Kidney glomerular epithelial cell (primary cell): ENCODE measurements at places on chromosomes 2 and 18.

GRCh38 chr18:37460604-37461003, 105.0 kb downstream of the CELF4 start:
- DNase-seq = no peak

DNA sequence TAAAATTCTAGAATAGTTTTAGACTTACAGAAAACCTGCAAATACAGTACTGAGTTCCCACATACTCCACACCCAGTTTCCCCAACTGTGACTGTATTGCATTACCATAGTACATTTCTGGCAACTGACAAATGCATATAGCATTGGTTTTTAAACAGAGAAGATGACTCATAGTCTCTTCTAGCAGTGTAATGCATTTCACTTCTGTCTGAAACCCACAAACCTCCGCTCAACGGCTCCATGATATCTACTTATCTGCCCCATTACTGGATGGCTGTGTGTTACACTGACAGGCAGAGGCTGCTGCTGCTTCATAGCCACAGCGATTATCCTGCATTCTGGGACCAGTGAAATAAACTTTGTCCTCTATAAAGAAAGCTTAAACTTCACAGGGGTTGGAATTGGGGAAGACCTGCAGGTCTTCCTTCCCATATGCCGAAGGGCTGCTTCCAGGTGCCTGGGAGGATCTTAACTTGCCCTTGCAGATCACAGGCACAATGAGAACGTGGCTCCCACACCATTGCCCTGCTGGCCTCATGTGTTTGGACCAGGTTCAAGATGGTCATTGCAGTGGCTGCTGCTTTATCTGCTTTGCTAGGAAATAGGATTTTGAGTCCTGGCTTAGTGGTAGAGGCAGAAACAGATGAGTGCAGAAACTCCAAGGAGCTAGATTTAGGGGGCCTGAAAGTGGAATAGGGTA, 742.6 kb upstream of the HS6ST1 start:
- DNase-seq = no peak

DNA sequence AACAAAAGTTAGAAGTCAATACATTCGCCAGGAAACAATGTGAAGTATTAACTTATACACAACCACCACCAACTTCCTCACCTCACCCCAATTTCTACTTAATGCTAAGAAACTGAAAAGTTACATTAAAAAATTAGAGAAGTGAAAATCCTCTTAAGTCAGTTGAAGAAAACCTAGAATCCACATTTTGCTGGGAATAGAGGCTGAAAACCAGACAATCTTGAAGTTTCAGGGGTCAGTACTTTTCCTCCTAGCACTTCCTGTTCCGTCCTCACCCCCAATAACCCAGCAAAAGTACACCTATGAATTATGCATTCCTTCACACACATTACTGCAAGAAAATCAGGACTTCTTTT, 6.3 kb downstream of the YES1 start:
- DNase-seq = no peak

DNA sequence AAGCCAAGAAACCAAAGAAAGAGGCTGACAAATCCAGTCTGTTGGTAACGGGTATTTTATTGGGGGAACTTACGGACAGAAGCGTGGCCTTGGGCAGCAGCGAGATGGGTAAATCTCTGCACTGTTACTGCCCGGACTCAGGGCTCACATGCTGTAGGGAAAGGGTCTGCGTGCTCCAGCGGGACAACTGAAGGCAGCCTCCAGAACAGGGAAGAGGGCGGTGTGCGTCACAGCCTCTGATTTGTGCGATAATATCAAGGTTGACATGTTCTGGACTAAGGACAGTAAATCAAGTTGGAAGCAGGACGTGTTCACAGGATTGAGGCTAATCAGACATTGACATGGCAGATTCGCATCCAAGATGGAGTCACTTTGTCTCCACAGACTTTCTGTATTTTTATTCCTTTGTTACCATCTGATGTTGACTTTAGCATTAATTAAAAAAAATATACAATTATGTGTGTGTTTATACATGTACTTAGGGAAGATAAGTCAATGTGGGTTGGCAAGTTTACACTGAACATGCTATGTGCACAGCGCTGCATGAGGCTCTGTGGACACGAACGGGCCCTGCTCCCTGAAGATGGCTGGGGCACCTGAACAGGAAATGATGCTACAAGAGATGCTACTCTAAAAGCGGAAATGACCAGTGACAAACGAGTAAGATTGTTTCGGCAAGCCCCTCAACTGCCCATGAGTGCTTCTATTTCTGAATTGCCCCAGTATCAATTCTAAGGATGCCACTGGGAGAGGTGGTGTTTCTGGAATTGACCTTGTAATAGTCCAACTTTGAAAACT, 22.6 kb upstream of the DCDC2C start:
- no peak for DNase-seq

- DNase-seq = no peak
Measured at GRCh38 chr18:35344736-35345459, 678 bp upstream of the ZNF24 start.

- no peak for DNase-seq
Measured at GRCh38 chr2:130355172-130355577, 681 bp upstream of the PTPN18 start.

DNA sequence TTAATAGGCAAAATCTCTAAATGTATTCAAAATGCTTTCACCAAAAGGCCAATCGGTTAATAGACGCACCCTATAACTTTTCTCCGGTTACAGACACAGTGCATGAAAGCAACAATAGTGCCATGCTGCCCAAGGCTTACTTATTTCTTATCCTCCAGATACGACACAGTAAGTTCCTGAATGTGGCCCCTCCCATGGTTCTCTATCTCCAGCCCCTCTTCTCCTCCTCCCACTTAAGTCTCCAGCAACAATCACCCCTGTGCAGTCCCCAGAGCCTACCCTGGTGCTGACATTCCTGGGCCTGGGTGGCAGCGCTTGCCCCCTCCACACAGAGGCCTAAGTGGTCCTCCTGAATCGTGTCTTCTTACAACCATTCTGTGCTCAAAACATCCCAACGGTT, 3.6 kb downstream of the KIDINS220 start:
- no peak for DNase-seq
